ENCODE measurements at places on chromosomes 2 and 18.

DNA sequence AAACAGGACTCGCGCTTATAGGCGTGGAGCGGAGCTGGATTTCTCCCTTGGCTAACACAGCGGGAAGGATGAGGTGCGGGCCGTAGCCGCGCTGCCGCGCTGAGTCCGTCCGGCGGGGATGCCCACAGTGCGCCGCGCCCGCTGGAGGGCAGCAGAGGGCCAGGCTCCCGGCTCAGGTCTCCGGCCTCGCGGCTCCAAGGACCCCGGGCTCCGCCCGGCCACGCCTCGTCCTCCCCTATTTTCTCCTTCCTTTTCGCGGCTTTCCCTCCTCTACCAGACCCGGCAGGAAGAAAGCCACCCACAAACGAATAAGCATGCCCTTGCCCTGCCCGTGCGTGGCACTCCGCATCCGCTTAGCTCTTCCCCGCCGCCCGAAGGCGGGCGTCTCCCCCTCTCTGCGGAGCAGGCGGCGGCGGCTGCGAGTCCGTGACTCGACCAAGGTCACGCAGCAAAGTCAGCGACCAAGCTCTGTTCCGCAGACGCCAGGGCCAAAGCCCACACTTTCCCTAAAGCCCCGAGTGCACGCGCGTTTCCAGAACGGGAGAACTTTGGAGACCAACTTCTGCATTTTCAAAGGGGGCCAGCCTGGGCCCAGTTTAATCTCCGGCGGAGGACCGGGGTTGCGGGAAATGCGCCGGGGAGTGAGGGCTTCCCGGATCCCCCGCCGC is 48.5 kb downstream of the KCNIP3 start:
- peak; percentile 5 for DNase-seq

- DNase-seq = no peak
Measured at GRCh38 chr2:239661334-239662312, 260.8 kb upstream of the HDAC4 start.

- no peak for DNase-seq
Measured at GRCh38 chr2:124426625-124427024, 401.5 kb downstream of the CNTNAP5 start.

DNA sequence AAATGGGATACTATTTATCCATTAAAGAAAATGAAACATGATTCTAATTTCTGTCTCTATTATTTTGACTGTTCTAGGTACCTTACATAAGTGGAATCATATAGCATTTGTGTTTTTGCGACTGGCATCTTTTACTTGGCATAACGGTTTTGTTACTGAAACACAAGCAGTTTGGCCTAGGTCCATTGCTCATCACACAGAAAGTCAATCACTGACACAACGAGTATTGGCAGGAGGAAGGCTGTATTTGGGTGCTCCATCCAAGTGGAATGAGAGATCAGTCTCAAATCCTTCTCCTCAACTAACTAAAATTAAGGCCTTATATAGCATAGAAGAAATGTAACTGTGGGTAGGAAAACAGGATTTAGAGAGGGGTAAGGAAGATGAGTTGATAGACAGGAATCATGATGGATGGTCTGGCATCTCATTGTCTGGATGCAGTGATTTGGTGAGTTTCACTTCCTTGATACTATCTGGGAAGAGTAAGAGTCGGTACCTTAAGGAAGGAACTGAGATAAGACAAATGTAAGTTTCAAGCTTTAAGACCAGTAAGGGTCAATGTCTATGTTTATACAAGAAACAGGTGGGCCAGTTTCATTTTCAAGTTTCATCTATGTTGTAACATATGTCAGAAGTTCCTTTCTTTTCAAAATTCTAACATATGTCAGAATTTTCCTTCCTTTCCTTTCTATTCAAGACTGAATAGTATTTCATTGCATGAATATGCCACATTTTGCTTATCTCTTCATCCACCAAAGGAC is 276.9 kb upstream of the RAB6C start:
- DNase-seq = no peak

DNA sequence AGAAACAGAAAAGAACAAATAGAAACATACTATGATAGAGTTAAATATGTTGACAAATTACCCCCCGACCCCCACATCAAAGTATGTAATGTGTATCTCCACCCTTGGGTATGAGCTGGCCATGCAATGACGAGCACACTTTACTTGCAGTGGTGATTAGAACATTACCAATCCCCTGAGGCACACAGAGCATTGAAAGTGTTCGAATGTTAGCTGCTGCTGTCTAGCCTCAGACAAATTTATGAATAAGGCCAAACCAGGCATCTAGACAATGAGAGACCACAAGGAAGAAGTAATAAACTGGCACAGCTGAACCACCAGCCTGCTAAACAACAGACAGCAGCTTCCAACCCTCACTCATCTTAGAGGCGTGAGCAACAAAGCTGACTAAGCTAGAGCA is 380.5 kb downstream of the DSEL start:
- no peak for DNase-seq

- DNase-seq = no peak
Measured at GRCh38 chr2:66021296-66021695, 413.6 kb upstream of the MEIS1 start.

DNA sequence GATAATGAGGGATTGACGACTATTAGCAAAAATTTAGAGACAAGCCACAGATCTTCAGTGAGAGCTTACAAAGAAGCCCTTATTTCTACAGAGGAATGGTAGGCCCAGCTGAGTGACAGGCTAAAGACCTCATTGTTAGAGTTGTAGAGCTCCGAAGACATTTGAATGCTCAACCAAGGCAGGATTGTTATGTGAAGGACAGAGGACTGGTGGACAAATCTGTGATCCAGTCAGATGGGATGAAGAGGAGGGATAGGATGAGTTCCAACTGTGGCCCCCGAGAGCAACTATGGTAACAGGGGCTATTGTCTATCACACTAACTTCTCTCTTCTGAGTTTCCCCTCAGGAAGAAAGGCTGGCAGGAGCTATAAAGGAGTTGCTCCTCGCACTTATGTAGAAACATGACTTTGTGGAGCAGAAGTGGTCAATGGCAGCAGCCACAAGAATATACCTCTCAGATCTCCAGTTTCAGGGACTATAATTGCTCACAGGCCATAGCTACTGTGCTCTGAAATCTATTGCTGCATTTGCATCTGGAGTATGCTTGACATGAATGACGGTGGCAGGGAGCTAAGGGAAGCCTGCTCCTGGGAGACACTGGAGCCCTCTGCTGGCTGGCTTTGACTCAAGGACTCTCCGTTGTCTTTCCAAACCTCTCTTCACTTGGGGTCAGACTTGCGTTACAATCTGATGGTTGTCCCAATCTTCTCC is 50.3 kb upstream of the GREB1L start:
- DNase-seq = no peak

DNA sequence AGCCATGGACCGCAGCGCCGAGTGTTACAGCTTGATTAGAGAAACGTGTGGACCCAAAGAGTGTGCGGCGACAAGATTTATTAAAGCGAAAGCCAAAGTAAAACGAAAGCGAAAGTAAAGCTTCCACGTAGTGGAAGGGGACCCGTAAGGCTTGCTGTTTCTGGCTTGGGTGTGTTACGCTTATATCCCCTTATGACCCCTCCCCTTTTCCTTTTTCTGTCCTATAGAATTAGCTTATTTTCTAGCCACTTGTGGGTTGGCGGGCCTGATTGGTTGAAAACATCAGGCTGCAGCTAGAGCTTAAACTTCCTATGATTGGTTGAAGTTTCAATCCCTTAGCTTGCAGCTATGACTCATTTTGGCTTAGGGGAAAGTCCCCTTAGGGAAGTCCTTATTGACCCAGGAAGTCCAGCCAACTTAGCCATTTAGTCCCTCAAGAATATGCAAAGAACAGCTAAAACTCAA is 969.7 kb downstream of the DCDC2C start:
- no peak for DNase-seq

GRCh38 chr2:58073751-58074150 is 27.1 kb downstream of the VRK2 start:
- DNase-seq = no peak

GRCh38 chr18:40179729-40180461 is 1775.1 kb upstream of the PIK3C3 start:
- no peak for DNase-seq

DNA sequence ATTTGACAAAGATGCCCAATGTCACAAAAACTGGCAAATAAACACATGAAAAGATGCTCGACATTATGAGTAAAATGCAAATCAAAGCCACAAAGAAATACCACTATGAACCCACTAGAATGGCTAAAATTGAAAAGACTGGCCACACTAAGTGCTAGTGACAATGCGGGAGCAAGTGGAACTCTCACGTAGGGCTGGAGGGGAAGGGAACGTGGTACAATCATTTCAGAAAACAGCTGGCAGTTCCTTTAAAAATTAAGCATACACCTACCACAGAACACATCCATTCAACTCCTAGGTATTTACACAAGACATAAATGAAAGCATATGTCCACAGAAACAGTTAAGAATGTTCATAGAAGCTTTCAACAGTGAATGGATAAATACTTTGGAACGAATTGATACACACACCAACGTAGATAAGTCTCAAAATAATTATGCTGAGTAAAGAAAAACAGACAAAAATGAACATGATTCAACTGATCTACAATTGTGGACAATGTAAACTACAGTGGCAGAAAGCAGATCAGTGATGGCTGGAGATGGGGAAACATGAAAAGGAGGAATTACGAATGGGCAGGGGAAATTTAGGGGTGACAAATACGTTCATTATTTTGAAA is 71.7 kb downstream of the MYOM1 start:
- no peak for DNase-seq

- DNase-seq = no peak
Measured at GRCh38 chr2:102843764-102844443, 82.1 kb downstream of the TMEM182 start.

GRCh38 chr2:69195706-69196105 is 182.7 kb downstream of the ANTXR1 start:
- DNase-seq = no peak

DNA sequence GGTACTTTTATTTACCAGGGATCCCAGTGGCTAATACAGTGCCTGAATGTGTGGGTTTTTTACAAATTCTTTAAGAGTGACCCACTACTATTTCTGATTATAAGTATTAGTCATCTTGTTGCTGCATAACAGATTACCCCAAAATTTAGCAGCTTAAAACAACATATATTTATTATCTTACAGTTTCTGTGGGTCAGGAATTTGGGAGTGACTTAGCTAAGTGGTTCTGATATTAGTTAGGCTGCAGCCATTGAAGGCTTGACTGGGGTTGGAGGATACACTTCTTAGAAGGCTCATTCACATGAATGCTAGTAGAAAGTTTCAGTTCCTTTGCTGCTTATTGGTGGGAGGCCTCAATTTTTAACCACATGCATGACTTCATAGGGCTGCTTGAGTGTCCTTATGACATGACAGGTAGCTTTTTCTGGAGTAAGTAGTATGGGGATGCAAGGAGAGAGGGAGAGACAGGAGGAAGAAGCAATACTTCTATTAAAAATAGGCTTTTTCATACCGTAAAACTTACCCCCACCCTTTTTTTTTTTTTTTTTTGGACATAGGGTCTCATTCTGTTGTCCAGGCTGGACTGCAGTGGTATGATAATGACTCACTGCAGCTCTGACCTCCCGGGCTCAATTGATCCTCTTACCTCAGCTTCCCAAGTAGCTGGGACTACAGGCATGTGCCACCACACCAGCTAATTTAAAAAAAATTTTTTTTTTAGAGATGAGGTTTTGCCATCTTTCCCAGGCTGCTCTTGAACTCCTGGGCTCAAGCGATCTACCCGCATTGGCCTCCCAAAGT is 13.3 kb upstream of the POLE4 start:
- no peak for DNase-seq

DNA sequence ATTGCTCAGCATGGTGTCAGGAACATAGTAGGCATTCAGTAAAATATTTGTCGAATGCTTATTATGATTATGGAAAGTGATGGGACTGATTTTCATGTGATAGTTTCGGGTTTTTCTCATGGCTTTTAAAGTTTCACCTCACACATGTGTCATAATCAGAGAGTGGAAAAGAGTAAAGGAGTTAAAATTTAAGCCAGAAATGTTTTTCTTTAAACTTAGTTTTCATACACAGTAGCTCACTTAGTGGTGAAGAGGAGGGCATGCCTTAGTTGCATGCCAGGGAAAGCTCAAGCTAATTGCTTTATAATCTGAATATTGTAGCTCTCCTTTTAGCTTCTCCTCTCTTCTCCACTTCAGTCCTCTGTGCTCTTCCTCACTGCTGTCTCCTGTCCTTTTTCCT is 38.0 kb downstream of the EHBP1 start:
- no peak for DNase-seq

- DNase-seq = no peak
Measured at GRCh38 chr2:153787612-153788011, 84.1 kb upstream of the GALNT13 start.

DNA sequence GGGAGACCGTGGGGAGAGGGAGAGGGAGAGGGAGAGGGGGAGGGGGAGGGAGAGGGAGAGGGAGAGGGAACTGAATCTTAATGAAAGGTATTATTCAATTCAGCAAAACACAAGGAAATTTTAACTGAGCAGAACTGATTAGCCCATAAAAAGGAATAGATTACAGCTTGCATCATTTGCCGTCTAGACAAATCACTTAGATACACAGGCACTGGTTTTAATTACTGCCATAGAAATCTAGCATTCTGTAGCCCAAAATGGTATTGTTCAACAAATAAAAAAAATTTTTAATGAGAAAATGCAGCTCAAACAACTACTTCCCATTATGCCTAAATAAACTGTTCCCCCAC is 7.9 kb upstream of the KCNF1 start:
- DNase-seq = no peak

- DNase-seq = no peak
Measured at GRCh38 chr2:37793004-37793403, 121.6 kb upstream of the CDC42EP3 start.

- no peak for DNase-seq
Measured at GRCh38 chr18:47893047-47893446, 37.4 kb downstream of the SMAD2 start.

DNA sequence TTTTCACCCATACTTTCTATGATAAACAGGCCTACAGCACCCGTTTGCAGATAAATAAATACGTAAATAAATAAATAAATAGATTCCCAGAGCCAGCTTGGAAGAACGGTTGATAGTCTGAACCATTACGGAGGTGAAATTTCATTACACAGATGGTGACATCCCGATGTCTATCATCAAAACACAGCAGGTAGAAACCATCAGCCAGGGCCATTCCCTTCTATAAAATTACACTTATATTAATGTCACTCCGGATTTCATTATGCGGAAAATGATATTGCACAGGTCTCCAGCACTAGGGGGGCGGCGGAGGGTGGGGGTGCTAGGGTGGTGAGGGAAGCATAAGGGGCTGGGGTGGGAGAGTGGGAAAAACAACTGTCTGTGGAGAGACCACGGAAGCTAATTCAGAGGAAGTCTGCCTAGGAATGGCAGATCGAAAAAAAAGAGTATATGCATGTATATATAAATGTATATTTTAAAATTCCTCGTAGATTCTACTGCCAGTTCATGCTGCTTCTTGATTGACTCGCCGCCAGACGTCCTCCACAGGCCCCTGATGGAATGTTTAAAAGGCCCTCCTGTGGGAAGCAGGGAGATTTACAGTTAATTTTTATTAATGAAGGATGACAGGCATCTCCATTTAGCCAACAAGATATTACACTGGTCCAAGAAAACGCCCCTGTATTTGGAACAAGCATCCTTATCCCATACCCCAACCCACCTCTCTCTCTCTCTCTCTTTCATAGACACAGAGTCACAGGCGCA is 1906.0 kb upstream of the PIK3C3 start:
- DNase-seq = no peak

- no peak for DNase-seq
Measured at GRCh38 chr2:120747281-120747680, 11.6 kb downstream of the GLI2 start.

Data from stimulated activated CD4-positive, alpha-beta T cell treated with anti-CD3 and anti-CD28 coated beads, TNF-alpha, amount 100 ng/mL, for 4 hours (primary cell).